NCI-H1436 treated with DMSO at 0.1 percent for 48 hours (cell line): ENCODE measurements at places on chromosomes 5 and 9.

DNA sequence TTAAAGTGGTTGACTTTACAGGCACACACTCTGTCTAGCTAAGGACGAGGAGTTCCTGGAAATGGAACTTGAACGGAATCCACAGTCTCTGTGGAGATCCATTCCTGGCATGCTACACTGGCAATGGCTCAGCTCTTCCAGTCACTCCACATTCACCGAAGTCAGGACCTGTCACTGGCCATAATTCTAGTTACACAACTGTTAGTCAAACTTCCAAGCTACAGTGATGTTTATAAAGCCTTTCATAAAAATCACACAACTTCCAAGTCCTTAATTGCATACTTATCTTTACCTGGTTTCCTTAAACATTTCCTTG is 15.7 kb downstream of the CDC14B start:
- no peak for DNase-seq

GRCh38 chr9:122071715-122072114 is 21.4 kb downstream of the TTLL11 start:
- no peak for DNase-seq

- no peak for DNase-seq
These were observed 81.0 kb downstream of the ADAMTS2 start for GRCh38 chr5:179264053-179264782.

DNA sequence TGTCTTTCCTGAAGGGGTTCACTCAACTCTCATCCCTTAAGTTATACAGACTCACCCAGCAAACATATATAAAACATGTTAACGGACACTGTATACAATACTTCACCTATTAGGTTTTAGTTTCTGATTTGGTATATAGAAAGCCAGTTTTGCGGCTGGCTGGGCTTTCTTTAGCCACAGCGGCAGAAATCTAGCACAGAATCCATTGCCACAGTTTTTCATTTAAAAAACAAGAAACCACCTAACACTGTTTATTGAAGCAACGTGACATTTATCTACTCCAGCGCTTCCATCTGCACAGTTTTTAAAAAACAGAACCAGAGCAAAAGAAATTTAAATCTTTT is 67.3 kb downstream of the SNX30 start:
- no peak for DNase-seq

GRCh38 chr5:131593921-131594320 is 41.1 kb downstream of the RAPGEF6 start:
- no peak for DNase-seq

- DNase-seq, result no peak
These were observed 216.5 kb downstream of the MCTP1 start for GRCh38 chr5:95068289-95068910.

- DNase-seq, result no peak
These were observed 42.1 kb upstream of the GPR21 start for GRCh38 chr9:122991370-122991830.

GRCh38 chr9:13352451-13352979 is 73.0 kb upstream of the MPDZ start:
- no peak for DNase-seq

DNA sequence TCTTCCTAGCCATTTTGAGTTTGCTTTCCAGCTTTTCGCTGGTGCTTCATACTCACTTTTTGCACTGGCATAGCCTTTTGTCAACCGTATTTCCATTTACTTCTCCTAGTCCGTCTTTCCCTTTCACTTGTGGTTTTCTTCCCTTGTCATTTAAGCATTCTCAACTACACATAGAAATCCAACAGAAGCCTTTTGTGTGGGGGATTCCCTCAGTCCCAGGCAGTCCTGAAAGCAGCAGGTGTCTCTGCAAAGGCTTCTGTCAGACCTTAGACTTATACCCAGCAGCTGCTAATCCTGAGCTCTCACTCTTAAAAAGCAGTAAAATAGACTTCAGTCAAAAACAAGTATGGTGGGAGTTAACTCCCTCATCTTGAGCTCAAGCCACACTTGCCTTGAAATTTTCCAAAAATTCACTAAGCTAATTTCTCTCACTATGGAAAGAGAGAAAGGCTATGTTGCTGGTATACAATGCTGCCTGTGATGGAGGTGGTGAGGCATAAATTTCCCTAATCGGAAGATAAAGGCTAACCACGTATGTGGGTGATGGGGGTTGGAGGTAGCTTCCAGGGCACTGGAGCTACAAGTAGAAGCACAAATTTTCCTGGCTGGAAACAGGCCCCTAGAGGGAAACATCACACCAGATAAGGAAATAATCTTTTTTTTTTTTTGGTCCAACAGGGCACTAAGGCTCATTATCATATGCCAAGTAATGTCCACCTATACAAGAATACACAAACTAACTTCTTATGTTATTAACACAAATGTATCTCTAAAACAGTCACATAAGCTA is 34.8 kb upstream of the IFNK start:
- no peak for DNase-seq

- DNase-seq, result no peak
These were observed 140.1 kb downstream of the NR3C1 start for GRCh38 chr5:143263272-143263810.

GRCh38 chr5:145811834-145812625 is 23.1 kb downstream of the PRELID2 start:
- no peak for DNase-seq

- DNase-seq, result no peak
These were observed 365.4 kb upstream of the IRX1 start for GRCh38 chr5:3230254-3230653.

GRCh38 chr5:68460147-68460798 is 244.7 kb downstream of the PIK3R1 start:
- no peak for DNase-seq

GRCh38 chr5:8908055-8908683 is 637.7 kb downstream of the SEMA5A start:
- DNase-seq, result no peak

DNA sequence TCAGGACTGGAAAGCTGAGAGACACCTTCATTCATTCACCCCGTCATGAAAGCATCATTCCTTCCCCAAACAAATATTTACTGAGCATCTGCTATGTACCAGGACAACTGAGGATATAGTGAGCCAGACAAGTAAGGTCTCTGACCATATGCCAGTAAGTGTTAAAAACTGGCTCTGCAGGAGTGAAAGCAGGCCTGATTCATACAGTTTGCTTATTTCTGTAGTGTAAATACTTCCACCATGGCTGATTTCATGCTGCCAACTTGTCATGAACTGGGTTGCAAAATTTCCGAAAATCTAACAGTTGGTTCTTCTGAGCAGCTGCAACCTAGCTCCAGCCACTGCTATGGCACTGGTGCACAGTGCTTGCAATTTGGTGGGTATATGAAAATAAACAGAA is 68.1 kb downstream of the YIPF5 start:
- DNase-seq, result no peak
